ENCODE measurements at places on chromosomes 12 and 14.

- DNase-seq, result no peak
Measured at GRCh38 chr12:106205208-106206069, 42.4 kb downstream of the CKAP4 start.

DNA sequence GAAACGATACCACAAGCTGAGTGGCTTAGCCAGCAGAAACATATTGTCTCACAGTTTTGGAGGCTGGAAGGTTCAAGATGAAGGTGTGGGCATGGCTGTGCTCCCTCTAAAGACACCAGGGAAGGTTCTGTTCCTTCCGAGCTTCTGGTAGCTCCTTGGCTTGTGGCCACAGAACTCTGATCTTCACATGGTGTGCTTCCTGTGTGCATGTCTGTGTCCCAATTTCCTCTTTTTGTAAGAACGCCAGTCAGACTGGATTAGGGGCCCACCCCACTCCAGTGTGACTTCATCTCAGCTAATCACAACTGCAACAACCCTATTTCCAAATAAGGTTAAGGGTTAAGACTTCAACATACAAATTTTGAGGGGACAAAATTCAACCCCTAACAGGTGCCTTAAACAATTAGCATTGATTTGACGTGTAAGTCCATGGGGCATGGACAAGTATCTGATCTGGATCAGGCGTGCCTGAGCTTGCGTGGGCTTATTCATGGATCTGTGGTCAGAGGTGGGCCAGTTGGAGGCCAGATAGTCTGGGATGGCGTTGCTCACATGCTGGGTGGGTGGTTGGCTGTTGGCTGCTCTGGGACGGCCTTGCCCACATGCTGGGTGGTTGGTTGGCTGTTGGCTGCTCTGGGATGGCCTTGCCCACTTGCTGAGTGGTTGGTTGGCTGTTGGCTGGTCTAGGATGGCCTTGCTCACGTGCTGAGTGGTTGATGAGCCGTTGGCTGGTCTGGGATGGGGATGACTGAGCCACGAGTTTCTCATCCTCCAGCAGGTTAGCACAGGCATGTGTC lies 88.5 kb downstream of the LGMN start:
- DNase-seq, result no peak

- DNase-seq, result no peak
Measured at GRCh38 chr12:124953689-124954405, 35.1 kb downstream of the DHX37 start.

GRCh38 chr12:39420043-39420442 lies 22.9 kb downstream of the KIF21A start:
- no peak for DNase-seq

- DNase-seq, result no peak
Measured at GRCh38 chr12:84315926-84316325, 596.7 kb downstream of the SLC6A15 start.

DNA sequence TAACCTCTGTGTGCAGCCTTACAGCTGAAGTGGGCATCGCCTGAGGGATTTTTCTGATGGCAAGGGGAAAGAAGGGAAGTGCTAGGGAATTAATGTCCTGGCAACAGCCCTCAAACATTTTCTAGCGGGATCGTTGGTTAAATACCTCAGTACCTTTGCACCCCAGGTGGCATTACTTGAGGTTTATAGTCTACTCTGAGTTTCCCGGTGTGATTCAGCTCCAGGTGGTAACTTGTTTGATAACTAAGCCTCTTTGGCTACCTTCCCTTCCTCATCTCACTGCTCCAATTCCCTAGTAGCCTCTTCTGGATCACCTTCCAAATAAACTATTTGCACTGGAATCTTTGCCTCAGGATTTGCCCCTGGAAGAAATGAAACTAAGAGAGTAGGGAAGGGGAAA lies 237.0 kb upstream of the SSTR1 start:
- no peak for DNase-seq

DNA sequence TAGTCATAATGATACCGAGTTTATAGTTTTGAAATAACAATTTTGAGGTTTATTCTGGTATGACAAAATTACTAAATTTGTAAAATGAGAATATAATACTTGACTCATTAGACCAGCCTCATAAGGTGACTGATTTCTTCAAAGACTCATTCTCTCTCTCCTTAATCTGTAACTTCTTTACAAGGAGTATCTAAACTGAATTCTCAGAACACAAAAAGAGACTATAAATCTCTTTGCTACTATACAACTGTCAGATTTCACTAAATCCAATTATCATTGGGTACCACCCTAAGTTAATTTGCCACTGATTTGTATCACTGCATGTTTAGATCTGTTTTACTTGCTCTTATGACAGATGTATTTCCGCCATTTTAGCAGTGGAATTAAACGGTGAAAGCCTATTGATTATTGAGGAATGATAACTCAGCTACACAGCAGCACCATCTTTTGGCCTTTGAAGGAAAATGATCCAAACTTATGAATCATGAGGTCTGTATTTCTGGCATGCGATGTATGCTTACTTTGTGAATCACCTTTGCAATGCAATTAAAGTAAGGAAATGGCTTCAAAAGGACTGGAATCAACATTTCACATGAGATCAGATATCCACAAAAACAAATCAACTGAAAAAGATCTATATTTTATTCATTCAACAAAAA lies 161.2 kb downstream of the RERGL start:
- peak; percentile 59 for DNase-seq

DNA sequence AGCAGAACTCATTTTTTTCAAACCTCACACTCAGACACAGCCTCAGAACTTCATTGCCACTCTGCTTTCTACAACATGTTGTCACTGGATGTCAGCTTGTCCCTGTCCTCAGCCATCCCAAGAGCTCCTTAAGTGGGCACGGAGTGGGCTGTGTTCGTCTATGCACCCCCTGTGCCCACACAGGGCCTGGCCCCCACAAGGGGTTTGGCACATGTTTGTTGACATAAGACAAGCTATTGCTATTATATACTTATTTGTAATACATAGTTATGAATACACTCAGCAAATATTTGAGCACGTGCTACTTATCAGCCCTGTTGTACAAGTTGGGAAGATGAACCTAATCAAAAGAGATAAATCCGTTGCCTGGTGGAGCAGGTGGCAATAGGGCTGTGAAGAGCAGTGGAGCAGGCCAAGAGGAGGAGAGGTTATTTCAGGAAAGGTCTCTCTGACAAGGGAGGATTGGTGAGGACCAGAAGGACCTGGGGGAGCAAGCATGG lies 4.3 kb upstream of the BDKRB1 start:
- DNase-seq, result no peak

DNA sequence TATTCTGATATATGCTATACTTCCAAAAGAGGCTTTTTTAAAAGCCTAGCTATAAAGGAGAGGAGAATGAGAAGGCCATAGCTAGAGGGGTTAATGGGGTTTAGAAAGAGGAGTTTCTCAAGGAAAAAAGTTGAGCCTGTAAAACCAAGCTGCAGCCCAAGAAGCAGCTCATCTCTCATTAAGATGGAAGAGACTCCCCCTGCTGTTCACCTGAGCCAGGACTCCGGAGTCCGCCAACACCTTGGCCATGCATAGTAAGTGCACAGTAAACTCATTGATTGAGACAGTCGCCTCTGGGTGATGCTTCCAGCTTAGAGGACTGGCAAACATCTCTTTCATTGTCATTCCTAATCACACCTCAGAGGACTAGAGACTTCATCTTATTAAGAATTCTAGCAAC lies 46.2 kb downstream of the ANO2 start:
- DNase-seq, result no peak

DNA sequence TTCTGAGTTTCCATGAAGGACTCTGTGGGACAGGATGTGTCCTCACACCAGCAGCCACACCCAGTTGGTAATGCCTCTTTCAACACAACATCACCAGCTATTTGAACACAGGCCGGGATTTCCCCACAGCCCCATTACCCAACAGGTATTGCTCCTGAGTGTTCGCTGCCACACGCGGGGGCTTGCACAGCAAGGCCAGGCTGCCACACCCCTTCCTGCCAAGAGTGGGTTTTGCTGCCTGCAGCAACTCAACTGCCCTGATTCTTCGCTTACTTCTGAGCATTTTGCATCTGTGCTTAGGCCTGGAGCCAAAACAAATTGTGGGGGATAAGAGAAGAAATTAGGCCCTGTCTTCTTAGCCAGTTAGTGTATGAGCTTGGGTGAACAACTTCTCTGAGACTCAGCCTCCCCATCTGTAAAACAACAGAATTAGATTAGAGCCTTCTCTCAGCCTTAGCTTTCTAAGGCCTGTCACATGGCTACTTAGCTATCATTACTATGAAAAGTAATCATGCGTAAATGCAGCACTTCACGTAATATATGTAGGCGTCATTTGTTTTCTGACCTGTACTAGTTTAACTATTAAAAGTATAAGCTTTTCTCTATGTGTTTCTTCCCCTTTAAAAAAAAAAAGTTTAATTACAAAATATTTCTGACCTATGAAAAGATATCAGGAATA lies 20.0 kb downstream of the CKAP4 start:
- DNase-seq, result peak; percentile 66
